ENCODE measurements at places on chromosomes 6 and 20.

DNA sequence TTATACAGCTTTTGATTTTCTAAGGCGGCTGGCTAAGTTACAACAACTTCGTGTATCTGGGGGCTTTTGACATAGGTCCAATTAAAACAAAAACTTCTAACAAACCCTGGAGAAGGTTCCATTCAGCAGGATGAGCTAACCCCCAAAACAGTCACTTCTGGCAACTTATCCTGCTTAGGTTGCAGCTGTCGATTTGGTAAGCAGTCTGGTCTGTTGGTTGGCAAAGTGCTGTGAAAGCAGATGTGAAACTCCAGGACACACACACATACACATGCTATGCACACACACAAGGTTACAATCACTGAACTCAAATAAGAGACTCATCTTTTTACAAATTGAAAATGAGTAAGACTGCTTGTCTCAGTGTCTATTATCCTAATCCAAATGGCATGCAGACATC, 119.0 kb upstream of the STMND1 start:
- ATAC-seq, result peak; percentile 64

GRCh38 chr20:19750101-19750606, 7.9 kb upstream of the RIN2 start:
- no peak for ATAC-seq

DNA sequence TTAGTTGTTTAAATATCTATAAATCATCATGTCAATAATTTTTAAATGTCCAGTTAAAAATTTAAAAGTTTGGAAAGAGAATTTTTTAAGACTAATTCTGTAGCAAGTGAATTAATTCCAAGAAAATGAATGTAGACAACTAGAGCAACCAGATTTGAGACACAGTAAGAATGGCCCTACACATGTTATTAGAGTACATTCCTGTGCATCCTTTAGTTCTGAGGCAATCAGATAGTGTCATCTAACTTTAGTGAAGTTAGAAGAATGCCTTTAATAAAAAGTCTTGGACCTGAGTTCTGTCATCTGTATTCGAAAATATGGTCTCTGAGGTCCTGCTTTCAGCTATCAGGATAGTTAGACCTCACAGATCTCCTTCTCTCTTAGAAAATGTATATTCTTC, 63.7 kb downstream of the HIVEP2 start:
- ATAC-seq, result no peak

GRCh38 chr20:20034486-20034885, 17.3 kb downstream of the NAA20 start:
- no peak for ATAC-seq

- peak; percentile 71 for ATAC-seq
Measured at GRCh38 chr6:33091957-33092356, 16.2 kb downstream of the HLA-DPB1 start.

DNA sequence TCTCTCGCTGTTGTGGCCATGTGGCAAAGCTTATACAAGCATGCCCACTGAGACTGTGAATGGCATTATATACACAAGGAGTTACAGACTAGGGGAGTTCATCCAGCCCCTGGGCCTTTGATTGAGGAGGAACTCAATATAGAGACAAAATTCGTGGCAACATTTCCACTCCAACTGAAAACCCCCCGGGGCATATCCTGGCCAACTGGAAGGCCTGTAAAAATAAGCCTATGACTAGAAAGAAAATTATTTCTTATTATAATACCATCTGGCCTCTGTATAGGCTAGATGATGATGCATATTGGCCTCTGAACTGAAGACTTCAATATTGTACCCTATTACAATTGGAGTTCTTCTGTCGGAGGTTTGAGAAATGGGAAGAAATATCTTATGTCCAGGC, 175.5 kb upstream of the GJE1 start:
- ATAC-seq, result no peak

DNA sequence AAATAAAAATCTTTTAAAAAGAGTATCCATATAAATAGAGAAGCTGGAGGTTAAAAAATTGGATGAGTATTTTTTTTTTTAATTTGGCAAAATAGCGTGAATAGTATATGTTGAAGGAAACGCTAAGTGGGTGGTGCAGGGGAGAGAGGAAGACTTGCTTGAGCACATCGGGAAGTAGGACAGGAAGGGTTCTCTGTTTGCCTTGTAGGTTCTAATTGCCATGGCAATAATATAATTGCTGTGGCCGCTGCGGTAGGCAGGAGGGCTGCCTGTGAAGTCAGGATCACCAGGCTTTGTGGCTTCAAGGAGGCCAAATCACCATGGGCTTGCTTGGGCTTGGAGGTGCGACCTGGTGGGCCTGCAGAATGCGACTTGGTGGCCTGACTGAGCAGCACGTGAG, 35.1 kb downstream of the IGF2R start:
- ATAC-seq, result no peak

DNA sequence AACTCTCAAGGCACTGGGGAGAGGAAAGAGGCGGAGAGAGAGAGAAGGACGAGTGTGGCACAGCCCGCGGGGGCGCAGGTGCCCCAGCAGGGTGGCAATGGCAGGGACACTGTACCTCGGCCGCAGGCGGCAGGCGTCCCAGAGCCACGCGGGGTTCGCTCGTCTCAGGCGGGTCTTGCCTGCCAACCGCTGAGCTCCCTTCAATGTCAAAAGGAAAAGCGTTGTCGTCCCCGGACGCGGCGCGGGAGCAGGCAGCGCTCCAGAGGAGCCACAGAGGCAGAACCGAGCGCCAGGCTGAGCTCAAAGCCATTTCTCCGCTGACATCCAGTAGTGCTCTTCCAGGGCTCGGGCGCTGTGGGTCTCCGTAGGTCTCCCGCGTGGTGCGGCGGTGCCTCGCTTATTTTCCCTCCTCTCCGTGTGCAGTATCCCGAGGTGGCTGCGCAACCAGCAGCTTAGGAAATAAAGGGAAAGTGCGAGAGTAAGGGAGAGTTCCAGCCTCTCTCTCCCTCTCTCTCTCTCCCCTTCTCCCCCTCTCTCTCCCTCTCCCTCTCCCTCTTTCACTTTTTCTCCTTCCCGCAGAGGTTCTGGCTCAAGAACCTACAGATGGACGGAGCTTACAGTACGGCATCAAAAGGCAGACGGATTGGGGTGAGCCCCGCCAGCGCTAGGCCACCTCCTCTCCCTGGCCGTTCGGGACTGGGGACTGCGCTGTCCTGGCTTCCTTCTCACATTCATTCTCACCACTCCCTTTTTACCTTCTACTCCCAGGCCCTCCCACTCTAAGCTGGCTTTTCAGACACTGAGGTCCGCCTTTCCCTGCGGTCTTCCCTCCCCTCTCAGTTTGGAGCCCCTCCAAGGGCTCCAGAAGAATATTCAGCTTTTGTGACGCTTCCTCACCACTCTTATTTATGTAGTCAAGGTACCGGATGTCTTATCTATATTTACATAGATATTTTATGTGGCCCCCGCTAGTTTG, at the start of gene LAMA4:
Gene LAMA4, minus strand, starts transcription at position 727 of the 976 bp plus-strand sequence. Its CDS starts 417 bp downstream, at position 310.
- peak; percentile 66 for ATAC-seq

DNA sequence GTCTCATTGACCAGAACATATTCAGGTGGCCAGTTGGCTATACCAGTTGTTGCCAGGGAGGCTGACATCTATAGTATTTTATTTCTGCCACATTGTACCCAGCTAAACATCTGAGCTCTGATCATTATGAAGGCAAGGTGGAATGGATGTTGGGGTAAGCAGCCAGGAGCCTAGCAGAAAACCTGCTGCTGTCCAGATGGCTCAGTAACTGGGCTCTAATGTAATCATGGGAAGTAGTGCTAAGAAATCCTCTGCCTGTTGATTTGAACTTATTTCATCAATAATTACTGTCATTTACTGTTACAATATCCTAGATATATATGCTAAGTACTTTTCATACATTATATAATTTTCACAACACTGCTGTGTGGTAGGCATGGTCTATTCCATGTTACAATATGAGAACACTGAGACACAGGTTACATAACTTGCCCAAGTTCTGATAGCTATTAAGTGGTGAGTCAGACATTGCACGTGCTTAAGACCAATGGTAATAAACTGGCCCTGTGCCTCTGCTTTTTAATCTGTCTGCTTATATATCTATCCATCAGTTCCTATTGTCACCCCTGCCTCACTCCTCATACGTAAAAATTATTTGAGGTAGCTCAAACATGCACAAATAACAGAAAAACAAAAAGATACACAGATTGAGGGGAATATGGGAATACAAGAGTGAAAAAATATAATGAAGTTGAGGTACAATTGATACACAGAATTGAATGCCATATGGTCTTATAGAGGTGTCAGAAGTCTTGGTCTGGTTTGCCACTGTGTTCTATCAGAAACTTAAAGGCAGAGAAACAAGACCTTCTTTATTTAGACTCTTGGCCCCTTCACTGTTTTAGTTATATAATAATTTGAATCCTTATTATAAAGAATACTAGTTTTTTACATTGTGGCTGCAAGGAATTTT, 25.2 kb downstream of the TBPL1 start:
- no peak for ATAC-seq

- peak; percentile 6 for ATAC-seq
Measured at GRCh38 chr6:41371992-41372831, 36.8 kb downstream of the NCR2 start.

DNA sequence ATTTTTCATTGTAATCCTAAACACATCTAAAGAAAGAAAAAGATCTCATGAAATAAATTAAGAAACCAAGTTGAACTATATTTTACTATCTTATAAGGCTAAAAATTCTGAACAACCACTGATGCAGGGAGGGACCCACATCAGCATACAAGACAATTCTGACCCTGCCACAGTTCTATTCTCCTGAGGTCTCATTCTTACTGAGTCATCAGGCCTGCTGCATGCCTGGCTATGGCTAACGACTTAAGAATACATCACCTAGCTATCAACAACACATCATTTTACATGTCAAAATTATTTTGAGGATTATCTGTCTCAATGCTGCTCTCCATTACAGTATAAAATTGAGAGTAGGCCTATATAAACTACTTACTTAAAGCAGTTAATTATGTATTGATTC, 52.9 kb downstream of the FBXL4 start:
- no peak for ATAC-seq

GRCh38 chr6:147325557-147325956, 121.3 kb downstream of the STXBP5 start:
- ATAC-seq, result no peak

DNA sequence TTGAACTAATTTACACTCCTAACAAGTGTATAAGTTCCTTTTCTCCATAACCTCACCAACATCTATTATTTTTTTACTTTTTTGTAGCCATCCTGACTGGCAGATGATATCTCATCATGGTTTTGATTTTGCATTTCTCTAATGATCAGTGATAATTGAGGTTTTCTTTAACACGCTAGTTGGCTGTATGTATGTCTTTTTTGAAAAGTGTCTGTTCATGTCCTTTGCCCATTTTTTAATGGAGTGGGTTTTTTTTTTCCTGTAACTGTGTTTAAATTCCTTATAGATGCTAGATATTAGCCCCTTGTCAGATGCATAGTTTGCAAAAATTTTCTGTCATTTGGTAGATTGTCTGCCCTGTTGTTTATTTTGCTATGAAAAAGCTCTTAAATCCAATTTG, 39.6 kb upstream of the TRIM39 start:
- no peak for ATAC-seq

DNA sequence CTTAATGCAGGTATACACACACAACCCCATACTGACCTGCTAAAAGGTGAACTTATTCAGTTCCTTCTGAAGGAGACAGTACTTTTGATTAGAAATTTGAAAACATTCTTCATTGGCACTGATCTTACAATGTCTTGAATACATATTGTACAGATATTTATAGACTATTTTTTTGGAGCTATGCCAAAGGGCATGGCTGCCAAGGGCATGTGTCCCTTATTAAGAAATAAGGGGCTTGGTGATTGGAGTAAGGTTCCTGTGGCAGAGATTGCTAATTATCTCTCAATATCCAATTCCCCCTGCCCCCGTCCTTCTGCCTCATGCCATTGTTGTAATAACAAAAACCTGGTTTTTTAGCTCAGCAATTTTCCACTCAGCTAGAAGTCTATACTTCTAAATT, 355.9 kb downstream of the FARS2 start:
- no peak for ATAC-seq

GRCh38 chr6:91080871-91081270, 494.0 kb upstream of the MAP3K7 start:
- no peak for ATAC-seq

DNA sequence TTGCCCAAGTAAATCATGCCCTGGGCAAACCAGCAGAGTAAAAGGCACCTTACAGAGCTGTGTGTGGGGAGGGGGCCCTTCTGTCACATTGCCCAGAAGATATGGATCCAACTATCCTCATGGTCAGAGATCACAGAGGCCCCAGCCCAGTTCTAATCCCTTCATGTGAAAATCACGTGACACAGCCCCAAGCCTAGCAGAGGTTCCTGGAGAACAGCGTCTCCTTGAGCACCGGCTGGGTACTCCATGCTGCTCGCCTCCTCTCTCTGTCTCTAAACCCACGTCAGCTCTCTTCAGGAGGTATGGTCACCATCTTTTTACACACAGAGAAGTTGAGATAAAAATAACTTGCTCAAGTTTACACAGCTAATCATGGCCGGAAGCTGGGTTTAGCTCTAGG, 230.2 kb downstream of the ANKRD60 start:
- ATAC-seq, result no peak

GRCh38 chr20:11845340-11845739, 72.4 kb upstream of the BTBD3 start:
- no peak for ATAC-seq

DNA sequence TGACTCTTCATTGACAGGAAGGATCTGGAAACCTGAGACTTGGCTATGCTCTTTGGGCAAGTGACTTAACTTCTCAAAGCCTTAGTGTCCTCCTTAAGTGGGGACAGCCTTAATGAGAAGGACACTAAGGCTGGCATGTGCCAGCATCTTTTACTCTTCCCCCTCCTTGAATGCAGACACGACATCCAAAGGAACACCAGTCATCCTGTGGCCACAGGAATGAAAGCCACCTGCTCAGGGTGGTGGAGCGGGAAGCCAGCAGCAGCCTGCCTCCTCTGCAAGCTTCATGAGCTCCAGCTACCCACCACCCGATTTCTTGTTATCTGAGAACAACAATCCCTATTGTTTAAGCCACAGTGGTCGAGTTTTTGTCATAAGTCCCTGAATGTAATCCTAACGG, 44.5 kb downstream of the TMEM14B start:
- ATAC-seq, result no peak

- ATAC-seq, result no peak
Measured at GRCh38 chr6:36226438-36227047, 30.0 kb downstream of the BRPF3 start.

DNA sequence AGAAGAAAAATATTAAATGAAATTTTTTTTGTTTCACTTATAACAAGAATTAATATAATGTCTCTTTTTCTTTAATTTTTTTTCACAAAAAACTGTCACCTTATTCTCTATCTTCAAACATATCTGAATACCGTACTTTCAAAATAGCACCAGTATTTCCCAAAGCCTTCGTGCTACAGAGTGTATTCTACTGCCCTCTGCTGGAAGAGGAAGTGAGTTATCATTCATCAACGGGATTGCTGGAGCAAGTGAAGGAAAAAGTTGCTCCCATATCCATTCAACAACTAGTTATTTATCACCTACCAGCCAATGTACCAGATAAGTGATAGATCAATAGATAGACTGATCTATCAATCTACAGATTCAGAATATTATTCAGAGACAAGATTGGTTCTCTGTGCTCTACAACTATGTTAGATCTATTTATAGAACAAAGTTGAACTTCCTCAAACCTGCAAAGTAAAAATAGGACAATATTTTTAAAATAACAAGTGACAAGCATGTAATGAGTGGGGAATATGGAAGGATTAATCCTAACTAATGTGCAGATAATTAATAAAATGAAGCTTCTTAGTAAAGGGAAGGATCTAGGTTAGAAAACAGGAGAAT, 26.7 kb upstream of the TFAP2B start:
- no peak for ATAC-seq
